ENCODE measurements at places on chromosomes 1 and 21.

DNA sequence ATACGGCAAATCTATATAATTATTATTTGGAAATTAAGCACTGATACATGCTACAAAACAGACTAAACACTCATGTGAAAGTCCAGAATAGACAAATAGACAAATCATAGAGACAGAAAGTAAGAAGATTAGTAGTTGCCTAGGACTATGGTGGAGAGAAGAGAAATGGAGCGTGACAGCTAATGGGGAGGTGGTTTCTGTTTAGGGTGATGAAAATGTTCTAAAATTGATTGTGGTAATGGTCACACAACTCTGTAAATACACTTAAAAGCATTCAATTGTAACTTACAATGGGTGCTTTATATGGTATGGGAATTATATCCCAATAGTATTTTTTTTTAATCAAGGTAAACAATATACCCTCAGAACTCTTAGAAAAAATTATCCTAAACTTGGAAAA lies 20.4 kb upstream of the ITLN2 start:
- no peak for DNase-seq

- DNase-seq = no peak
Observed at GRCh38 chr21:33367309-33367973, 35.8 kb upstream of the IFNGR2 start.

DNA sequence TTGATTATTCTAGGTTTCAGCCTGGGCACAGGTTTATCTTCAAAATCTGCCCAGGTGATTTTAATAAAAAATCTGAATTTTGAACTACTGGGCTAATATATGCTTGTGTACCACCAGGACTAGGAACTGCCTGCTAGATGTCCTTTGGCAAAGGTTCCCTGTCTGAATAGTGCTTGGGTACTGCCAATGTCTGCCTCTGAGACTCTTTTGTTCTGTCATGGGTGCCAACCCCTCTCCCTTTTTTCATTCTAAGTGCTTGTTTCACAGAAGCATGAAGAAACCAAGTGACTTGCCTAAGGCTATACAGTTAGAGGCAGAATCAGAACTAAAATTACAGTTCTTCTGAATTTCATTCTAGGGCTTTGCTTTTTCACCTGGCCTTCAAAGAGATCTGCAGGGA lies 106.3 kb upstream of the CACHD1 start:
- DNase-seq = no peak

DNA sequence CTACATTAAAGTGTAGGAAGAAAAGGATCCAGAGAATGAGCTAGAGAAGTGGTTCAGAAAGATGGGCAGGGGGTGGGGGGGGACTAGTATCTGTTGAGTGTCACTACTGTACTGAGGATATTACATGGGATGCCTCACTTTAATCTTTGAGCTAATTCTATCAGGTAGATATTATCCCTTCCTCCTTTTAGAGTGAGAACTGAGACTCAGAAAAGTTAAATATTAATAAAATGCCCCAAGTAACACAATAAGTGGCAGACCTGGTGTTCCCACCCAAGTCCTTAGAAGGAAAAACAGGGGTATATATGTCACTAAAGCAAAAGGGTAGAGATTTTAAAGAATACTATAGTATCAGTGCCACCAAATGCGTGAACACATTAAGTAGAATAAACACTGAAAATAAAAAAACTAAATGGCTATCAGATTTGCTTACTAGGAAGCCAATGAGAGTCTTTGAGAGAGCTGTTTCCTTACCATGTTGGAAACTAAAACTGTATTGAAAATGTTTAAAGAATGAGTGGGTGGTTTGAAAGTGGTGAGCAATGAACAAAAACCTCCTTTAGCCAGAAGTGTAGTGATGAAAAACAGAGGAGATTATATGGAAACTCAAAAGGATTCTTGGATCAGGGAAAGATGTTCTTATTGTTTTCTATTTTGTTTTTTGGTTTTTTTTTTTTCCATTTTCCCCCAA lies 230.8 kb downstream of the BARHL2 start:
- no peak for DNase-seq

DNA sequence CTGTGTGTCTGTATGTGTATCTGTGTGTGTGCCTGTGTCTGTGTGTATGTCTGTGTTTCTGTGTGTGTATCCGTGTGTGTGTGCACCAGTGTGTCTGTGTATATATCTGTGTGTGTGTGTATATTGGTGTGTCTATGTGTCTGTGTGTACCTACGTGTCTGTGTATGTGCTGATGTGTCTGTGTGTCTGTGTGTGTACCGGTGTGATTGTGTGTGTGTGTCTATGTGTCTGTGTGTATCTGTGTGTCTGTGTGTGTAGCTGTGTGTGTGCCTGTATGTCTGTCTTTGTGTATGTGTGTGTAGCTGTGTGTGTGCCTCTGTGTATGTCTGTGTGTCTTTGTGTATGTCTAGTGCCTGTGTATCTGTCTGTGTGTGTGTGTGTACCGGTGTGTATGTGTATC lies 32.0 kb downstream of the CAMK2N1 start:
- no peak for DNase-seq

DNA sequence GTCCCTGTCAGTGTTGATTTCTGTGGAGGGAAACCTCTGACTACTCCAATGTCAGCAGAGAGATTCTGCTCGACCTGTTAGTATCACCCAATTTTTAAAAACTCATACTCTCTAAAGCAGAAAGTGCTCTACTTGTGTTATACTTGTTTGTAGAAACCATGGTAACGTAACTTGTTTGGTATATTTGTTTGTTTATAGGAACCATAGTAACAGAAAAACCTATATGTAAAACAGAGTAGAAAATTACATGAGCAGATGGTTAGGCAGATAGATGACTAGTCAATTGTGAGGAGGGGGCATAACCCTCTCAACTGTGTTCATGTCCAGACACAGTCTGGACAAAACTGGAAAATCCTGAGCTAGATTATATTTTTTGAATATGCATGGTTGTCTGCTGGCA lies 6.7 kb downstream of the TRIM45 start:
- DNase-seq = no peak

DNA sequence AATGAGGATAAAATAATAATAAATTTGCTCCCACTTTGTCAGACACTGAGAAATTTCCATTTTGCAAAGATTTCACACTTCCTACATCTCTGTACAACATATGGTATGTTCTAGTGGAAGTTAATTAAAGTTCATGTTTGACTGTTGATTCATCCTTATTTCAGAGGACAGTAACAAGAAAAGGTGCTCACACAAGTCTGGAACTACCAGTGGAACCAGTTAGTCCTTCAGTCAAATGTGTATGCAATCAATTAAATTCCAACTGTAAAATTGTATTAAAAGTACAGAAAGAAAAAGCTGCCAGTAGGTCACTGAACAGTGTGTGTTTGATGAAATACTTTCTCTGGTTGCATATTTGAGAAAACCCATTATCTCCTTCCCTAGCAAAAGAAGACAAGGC lies 496.0 kb upstream of the PKN2 start:
- no peak for DNase-seq
